Brain (organoid and tissue), 16 donors: ENCODE measurements at places on chromosomes 3 and 15. TPM values are rescaled to one million over a fixed set of nuclear protein-coding genes. Genes with fewer than 3 reads are reported as not detected.
A peak's percentile ranks its signal among the peaks of the same experiment; 100 is the strongest.

DNA sequence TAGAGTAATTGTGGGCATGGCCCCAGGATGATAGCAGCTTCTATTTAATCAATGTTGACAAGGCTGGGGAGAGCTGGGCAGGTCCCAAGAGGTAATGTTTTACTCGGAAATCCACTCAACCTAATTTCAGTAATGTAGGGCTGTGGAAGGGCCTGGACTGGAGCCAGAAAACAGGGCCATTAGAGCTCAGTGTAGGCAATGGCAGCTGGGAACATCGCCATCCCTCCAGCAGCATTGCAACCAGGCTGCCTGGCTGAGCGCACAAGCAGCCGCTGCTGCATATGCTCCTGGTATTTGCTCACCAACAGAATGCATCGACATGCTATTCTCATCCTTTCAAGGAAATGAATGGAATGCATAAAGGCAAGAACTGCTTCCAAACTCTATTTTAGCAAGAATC is 90.0 kb downstream of the GAP43 start:
- DNase-seq: peak; percentile 92

DNA sequence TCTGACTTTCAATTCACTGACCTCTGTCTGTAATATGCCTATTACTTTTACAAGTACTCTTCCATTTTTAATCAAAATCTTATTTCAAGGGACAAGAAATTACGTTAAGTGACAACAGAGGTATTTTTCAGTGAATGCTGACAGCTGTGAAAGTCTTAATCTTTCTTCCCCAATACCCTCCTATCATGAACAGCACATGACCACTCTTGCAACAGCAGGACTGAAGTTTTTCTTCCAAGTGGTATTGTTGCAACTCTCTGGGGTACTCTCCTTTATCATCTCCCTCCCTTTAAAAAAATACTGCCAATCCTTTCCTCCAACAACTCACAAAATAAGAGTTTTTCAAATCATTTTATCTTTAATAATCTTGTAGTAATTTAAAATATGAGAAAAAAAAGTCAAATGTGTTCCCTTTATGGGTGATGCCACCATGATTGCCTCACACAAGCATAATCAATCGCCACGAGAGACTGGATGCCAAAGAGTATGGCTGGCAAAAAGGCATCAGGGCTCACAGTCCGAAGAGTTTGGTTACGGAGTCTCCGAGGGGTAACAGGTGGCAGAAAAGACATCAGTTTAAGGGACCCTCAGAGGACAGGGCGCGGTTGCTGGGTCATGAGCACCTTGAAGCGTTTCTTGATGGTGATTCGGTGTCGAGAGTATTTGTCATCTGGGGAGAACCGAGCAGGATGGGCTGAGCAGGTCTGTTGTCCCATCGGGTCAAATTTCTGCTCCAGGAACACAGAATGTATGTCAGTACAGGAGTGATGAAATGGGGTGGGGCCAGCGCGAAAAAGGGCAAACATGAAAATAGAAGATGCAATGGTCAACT is 1.3 kb downstream of the NOP10 start:
- DNase-seq: no peak

- DNase-seq: no peak
Observed at GRCh38 chr3:17234382-17234781, 349.6 kb downstream of the PLCL2 start.

GRCh38 chr3:6281662-6282061 is 579.3 kb upstream of the GRM7 start:
- no peak for DNase-seq

- no peak for DNase-seq
Observed at GRCh38 chr15:40721701-40722100, 26.7 kb downstream of the RAD51 start.

GRCh38 chr15:45141386-45141785 is 11.6 kb downstream of the DUOX1 start:
- DNase-seq: no peak

- peak; percentile 37 for DNase-seq
Observed at GRCh38 chr15:58065445-58066041, at the start of gene ALDH1A2. Gene ALDH1A2 (minus strand): TSS chr15:58065711. CDS start chr15:58065650, 61 bp downstream.

DNA sequence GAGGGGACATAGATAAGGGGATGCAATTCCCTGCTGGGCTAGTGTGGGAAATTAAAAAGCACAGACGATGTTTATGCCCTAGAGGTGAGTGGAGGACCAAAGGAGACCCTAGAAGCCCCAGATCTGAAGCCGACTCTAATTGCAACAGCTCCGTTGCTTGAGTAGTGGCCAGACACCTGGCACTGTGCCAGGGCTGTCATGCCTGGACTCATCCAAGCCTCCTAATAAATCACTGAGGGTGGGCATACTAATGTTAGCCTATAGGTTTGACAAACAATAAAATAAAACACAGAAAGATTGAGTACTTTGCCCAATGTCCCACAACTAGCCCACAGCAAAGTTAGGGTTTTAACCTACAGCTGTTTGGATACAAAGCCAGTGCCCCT is 25.4 kb upstream of the MRPS22 start:
- peak; percentile 33 for DNase-seq

DNA sequence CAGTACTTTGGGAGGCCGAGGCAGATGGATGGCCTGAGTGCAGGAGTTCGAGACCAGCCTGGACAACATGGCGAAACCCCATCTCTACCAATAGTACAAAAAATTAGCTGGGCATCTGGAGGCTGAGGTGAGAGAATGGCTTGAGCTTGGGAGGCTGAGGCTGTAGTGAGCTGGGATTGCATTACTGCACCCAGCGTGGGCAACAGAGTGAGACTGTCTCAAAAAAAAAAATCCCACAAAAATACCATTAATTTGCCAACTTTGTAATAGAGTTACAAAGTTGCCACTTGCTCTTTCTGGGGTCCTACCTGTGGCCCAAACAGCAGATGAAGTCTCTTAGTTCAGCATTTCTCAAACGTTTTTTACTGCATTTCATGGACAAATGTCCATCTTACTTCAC is 6.0 kb upstream of the TFRC start:
- DNase-seq: no peak

GRCh38 chr15:58738046-58738707 is 11.3 kb downstream of the ADAM10 start:
- DNase-seq: no peak

DNA sequence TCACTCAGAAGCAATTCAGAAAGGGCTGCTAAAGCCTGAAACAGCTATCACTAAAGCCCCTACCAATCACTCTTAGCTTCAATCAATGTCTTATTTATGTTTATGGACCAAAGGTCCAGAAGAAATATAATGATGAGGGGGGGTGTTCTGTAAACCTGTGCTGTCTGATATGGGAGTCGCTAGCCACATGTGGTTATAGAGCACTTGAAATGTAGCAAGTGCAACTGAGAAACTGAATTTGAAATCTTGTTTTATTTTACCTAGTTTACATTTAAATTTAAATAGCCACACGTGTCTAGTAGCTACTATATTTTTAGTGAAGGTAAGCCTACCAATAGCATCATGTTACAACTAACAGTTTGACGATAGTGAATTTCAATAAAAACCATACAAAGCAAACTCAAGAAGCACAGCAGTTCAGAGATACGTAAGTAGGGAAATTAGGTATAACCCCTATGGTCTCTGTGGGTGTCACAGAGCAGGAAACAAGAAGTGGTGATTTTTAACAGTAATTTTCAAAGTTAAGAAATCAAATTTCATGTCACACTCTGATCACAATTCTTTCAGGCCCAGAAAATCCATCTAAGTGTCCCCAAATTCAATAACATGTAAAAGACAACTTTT is 3.6 kb downstream of the POU1F1 start:
- DNase-seq: no peak

DNA sequence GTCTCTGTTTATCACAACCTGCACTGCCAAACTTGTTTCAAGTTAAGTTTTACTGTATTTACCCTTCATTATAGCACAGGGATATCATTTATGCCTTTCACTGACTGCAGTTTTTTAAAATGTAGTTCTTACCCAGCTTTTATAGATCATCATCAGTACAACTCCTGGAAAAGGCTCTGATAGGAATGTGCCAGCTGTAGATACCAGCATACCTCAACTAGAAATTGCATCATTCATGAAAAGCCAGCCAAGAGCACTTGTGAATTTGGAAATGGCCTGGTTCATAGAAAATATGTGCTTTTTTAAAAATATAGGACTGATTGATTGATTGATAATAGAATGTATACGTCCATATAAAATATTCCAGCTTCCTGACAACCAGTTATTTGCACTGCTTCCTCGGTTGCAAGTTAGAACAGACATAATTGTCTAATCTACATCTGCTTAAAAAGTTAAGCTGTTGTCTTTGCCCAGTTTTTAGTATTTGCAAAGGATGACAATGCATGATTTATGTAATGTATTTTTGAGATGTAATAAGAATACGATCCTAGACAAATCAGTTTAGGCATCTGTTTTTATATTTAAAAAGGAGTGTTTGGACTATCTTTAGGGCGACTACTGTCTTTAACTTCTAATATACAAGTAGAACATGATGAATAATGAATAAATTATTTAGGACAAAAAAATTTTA is 58.5 kb downstream of the DCUN1D1 start:
- DNase-seq: no peak

GRCh38 chr3:161914703-161915417 is 418.3 kb downstream of the OTOL1 start:
- DNase-seq: peak; percentile 93

GRCh38 chr3:188948281-188948996 is 223.3 kb upstream of the TPRG1 start:
- DNase-seq: peak; percentile 71

GRCh38 chr15:82056958-82057823 is 11.4 kb upstream of the MEX3B start:
- DNase-seq: no peak

- DNase-seq: no peak
Observed at GRCh38 chr15:74430510-74430951, 3.2 kb downstream of the SEMA7A start.

DNA sequence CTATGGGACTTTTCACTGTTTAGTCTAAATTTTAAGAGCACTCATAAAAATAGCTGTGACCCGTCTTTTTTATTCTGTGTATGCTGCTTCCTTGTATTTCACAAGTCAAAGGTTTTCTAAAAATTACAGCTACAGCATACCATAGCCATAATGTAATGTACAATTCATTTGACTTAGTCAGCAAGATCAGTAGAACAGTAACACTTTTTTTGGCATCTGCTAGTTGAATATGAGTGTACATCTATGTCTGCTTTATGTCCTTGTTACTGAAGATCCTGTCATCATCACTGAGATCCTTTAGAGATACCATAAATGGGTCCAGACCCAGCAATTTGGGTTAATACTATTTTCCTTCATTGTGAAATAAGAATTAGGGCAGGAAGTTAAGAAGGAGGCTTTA is 42.2 kb downstream of the CMSS1 start:
- DNase-seq: no peak

DNA sequence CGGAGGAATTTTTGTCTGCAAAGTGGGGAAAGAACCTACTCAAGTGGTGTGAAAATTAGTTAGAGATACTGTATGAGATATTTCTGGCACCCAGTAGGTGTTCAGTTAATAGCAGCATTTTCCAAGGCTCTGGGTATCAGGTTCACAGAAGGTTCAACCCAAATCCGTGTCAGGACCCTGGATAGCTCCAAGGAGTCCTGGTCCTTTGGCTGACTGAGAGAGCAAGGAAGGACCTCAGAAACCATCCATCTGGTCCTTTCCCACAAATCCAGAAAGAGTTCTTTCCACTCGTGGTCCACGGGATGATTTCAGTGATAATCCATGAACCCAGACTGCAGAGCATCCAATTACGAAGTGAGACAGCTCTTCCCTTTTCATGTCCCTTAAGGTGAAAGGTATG is 51.4 kb downstream of the SLC6A11 start:
- DNase-seq: no peak

DNA sequence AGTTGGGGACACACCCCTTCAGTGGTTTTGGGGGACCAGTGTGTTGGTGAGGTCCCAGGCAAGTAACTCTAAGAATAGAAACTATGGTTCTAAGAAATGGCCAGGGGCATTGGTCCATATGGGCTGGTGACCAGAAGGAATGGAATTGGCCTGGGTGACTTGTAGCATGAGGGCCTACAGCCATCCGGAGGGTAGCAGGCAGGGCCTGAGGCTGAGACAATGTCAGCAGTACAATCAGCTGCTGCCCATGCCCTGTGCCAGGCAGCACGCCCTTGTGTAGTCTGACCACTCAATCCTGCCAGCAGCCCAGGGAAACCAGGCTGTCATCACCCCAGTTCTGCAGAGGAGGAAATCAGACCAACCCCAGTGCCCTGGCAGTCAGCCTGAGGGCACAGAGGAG is 100.6 kb downstream of the DNAJB8 start:
- no peak for DNase-seq

GRCh38 chr15:39919748-39920509 is at the start of gene GPR176:
Gene GPR176 (minus strand): TSS chr15:39920266. CDS start chr15:39920026, 240 bp downstream.
- DNase-seq: peak; percentile 53

The DAZL gene
- not detected for polyA plus RNA-seq

The NRG4 gene
- 0.78 TPM for polyA plus RNA-seq

The FBXL22 gene
- polyA plus RNA-seq: 1.5 TPM

The PLA1A gene
- 2.4 TPM for polyA plus RNA-seq

The ATP10A gene
- polyA plus RNA-seq: 2.7 TPM

The CPNE4 gene
- 5.4 TPM for polyA plus RNA-seq

The ZBTB20 gene
- 2.0 TPM for polyA plus RNA-seq

The MCTP2 gene
- polyA plus RNA-seq: 1.5 TPM

The SHC4 gene
- 0.78 TPM for polyA plus RNA-seq

The ITIH3 gene
- 0.54 TPM for polyA plus RNA-seq

The PLSCR5 gene
- polyA plus RNA-seq: not detected
